Naive B cell (primary cell): ENCODE measurements at places on chromosomes 4 and X.
A peak's percentile ranks its signal among the peaks of the same experiment; 100 is the strongest.

GRCh38 chrX:34849371-34849770, 93.2 kb upstream of the FAM47B start:
- no peaks in the 10 kb centered on the region for H3K27me3 ChIP-seq
- no peak overlapping the region for H3K27ac ChIP-seq
- H3K4me3 ChIP-seq: no peak overlapping the region

DNA sequence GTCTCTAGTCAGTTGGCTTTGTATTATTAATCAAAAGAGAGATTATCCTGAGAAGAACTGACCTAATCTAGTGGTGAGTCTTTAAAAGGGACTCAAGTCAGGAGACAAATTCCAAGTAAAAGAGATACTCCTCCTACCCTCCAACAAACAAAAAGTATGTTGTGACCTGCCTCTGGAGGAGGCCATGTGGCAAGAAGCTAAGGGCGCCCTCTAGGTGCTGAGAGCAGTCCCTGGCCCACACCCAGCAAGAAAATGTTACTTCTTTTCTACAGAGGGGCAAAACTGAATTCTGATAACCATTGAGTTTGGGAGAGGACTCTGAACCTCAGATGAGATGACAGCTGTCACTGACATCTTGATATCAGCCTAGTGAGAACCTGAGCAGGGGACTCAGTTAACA, 953.6 kb upstream of the AGA start:
- H3K27me3 ChIP-seq: no peaks in the 10 kb centered on the region
- no peaks in the 10 kb centered on the region for H3K4me1 ChIP-seq
- H3K4me3 ChIP-seq: no peak overlapping the region
- no peaks in the 10 kb centered on the region for H3K36me3 ChIP-seq
- DNase-seq: no peak
- H3K27ac ChIP-seq: no peak overlapping the region

DNA sequence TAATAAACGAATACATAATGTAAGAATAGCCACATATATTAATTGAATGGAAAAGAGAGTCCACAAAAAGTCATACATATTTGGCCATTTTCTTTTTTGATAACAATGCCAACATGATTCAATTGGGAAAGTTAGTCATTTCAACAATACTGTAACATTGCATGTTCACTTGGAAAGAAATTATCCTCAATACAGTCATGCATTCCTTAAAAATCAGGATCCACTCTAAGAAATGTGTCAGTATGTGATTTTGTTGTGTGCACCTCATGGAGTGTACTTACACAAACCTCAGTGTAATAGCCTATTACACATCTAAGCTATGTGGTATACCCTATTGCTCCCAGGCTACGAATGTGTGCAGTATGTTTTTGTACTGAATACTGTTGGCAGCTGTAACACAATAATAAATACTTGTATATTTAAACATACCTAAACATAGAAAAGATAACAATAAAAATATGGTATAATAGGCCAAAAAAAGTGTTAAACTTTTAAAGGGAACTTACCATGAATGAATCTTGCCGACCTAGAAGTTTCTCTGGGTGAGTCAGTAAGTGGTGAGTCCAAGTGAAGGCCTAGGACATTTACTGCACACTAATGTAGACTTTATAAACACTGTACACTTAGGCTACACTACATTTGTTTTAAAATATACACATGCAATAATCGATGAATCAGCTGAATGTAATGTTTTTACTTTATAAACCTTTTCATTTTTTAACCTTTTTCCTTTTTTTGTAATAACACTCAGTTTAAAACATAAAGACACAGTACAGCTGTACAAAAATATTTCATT, 806.8 kb downstream of the PCDH18 start:
- H3K4me1 ChIP-seq: no peaks in the 10 kb centered on the region
- H3K4me3 ChIP-seq: no peak overlapping the region
- DNase-seq: no peak
- H3K36me3 ChIP-seq: no peaks in the 10 kb centered on the region

GRCh38 chrX:39883666-39884065, 214.1 kb downstream of the BCOR start:
- H3K27me3 ChIP-seq: peaks cover 4% of the 10 kb centered on the region
- H3K36me3 ChIP-seq: no peaks in the 10 kb centered on the region
- H3K27ac ChIP-seq: no peak overlapping the region

GRCh38 chr4:36320117-36320896, 38.9 kb downstream of the DTHD1 start:
- no peak overlapping the region for H3K4me3 ChIP-seq
- peak overlapping the region; percentile 23 for H3K27ac ChIP-seq
- H3K36me3 ChIP-seq: no peaks in the 10 kb centered on the region
- DNase-seq: no peak
- peaks cover 48% of the 10 kb centered on the region for H3K4me1 ChIP-seq

DNA sequence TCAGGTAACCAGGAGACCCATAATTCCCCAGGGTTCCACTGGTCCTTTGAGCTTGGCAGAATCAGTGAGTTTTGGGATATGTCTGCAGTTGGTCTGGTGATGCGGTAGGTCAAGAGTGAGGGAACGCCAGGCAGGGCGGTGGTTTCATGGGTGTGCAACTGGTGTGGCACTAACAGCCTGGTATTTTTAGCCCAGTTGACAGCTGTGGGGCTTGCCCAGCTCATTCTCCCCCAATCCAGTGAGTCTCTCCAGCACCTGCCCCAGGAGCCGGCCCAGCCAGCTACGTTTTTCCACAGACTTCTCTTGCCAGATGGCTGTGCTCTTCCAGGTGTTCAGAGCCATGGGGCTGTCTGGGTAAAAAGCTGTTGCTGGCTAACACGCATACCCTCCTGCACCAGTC, 1019.9 kb downstream of the CCSER1 start:
- H3K4me3 ChIP-seq: no peak overlapping the region
- no peak for DNase-seq

- H3K27me3 ChIP-seq: no peaks in the 10 kb centered on the region
- H3K36me3 ChIP-seq: no peaks in the 10 kb centered on the region
- no peak overlapping the region for H3K4me3 ChIP-seq
- no peak overlapping the region for H3K27ac ChIP-seq
- no peak for DNase-seq
- H3K4me1 ChIP-seq: no peaks in the 10 kb centered on the region
Measured at GRCh38 chrX:36116222-36116621, 196.7 kb downstream of the CFAP47 start.

DNA sequence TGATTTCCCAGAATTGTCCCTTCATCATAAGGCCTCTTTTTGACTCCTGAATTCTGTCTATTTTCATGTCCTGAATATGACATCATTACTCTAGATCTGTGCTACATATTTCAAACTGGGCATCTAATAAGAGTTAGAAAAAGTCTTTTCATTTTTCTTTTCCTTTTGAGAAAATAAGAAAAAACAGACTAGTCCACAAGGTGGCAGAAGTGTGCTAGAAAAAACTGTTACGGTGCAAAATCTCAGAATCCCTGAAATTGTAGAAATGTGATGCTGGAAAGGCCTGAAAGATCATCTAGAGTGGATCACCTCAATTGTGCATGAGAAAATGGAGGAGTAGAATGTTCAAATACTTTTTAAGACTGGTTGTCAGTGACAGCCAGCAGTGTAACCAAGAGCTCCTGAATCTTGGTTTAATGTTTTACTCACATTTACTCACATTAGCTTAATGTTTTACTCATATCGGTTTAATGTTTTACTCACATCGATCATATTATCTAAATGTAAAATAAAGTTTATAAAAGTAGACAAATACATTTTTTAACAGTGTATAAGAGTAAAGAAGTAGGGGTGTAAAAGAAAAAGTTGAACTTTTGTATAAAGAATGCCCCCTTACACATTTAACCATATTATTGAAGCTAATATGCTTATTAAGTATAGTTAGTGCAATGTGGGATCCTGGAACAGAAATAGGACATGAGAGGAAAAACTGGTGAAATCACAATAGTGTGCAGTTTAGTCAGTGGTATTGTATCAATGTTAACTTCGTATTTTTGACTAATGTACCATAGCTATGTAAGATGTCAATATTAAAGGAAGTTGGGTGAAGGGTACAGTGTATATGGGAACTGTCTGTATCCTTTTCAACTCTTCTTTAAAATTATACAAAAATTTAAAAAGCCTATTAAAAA, 15.2 kb downstream of the ASB11 start:
- DNase-seq: no peak
- peaks cover 5% of the 10 kb centered on the region for H3K27me3 ChIP-seq
- no peaks in the 10 kb centered on the region for H3K4me1 ChIP-seq

GRCh38 chrX:45851434-45851991, 650.8 kb upstream of the DIPK2B start:
- no peaks in the 10 kb centered on the region for H3K36me3 ChIP-seq
- H3K4me3 ChIP-seq: peak overlapping the region; percentile 87
- H3K4me1 ChIP-seq: peaks cover 11% of the 10 kb centered on the region
- no peak overlapping the region for H3K27ac ChIP-seq
- peak; percentile 7 for DNase-seq

DNA sequence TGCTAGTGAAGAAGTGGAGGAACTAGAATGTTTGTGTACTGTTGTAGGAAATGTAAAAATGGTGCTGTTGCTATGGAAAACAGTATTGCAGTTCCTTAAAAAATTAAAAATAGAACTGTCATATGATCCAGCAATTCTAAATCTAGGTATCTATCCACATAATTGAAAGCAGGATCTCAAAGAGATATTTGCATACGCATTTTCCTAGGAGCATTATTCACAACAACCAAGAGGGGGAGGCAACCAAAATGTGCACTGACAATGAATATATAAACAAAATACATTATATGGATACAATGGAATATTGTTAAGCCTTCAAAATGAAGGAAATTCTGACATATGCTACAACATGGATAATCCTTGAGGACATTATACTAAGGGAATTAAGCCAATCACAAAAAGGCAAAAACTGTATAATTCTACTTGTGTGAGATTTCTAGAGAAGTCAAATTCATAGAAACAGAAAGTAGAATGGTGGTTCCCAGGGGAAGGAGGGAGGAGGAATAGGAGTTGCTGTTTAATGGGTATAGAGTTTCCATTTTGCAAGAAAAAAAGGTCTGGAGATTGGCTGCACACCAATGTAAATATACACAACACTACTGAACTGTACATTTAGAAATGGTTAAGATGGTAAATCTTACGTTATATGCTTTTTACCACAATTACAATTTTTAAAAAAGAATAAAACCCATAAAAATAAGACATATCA, 35.6 kb upstream of the KCNE5 start:
- peaks cover 15% of the 10 kb centered on the region for H3K36me3 ChIP-seq
- no peak overlapping the region for H3K4me3 ChIP-seq
- DNase-seq: no peak
- no peak overlapping the region for H3K27ac ChIP-seq
- no peaks in the 10 kb centered on the region for H3K27me3 ChIP-seq

GRCh38 chr4:8076023-8076422, 82.6 kb downstream of the ABLIM2 start:
- no peak overlapping the region for H3K27ac ChIP-seq
- no peaks in the 10 kb centered on the region for H3K4me1 ChIP-seq
- no peak for DNase-seq
- no peak overlapping the region for H3K4me3 ChIP-seq
- peaks cover 28% of the 10 kb centered on the region for H3K27me3 ChIP-seq

DNA sequence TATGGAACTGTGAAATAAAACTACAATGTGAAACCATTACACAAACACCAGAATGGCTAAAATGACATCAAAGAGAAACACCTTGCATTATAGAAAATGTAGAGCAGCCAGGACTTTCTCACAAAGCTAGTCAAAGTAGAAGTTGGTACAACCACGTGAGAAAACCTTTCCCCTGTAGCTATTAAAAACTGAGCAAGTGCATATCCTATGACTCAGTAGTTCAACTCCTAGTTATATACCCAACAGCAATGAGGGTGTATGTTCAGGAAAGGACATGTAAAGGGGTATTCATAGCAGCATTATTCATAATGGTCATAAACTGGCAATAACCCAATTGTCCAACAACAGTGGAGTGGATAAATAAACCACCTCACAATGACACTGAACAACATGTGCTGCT, 177.5 kb upstream of the NUDT10 start:
- no peak overlapping the region for H3K4me3 ChIP-seq
- H3K36me3 ChIP-seq: no peaks in the 10 kb centered on the region
- DNase-seq: no peak
- no peaks in the 10 kb centered on the region for H3K4me1 ChIP-seq
- H3K27me3 ChIP-seq: no peaks in the 10 kb centered on the region
- no peak overlapping the region for H3K27ac ChIP-seq

DNA sequence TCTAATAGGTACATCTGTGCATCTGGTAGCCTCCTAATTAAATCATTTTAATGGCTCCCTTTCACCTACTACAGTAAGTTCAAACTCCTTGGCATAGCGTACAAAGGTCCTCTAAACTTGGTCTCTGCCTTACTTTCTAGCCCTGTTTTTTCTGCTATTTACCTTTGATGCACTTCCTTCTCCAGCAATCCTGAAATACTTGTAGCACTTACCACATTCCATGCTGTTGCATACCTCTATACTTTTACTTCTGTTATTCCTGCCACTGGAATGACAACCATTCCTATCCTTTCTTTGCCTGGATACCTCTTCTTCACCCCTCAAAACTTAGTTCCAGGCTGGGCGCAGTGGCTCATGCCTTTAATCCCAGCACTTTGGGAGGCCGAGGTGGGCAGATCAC, 56.6 kb upstream of the LHFPL1 start:
- no peaks in the 10 kb centered on the region for H3K36me3 ChIP-seq
- H3K27me3 ChIP-seq: peaks cover 8% of the 10 kb centered on the region
- H3K4me1 ChIP-seq: peaks cover 13% of the 10 kb centered on the region
- DNase-seq: no peak
- H3K27ac ChIP-seq: peak overlapping the region; percentile 1

- no peak overlapping the region for H3K4me3 ChIP-seq
- no peaks in the 10 kb centered on the region for H3K36me3 ChIP-seq
- no peak for DNase-seq
- no peak overlapping the region for H3K27ac ChIP-seq
- peaks cover 15% of the 10 kb centered on the region for H3K4me1 ChIP-seq
- no peaks in the 10 kb centered on the region for H3K27me3 ChIP-seq
Measured at GRCh38 chr4:15890246-15890829, 48.2 kb downstream of the FGFBP1 start.

DNA sequence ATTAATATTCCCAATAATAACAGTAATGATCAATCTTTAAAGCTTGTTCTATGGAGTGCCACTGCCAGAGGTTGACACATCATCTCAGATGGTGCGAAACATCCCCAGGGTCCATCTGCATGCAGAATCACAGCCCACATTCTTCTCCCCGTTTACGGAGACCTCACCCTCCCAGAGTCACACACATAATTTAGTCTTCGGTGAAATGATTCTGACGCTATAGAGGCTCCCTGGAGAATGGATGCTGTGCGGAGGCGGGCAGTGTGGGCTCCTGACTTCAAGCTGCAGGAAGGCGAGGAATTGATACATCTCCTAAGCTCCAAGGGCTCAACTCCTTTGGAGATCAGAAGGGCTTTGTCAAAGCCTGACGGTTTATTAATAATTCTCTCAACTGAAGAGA, 11.0 kb upstream of the ARHGAP36 start:
- no peaks in the 10 kb centered on the region for H3K4me1 ChIP-seq
- no peak overlapping the region for H3K27ac ChIP-seq
- no peak overlapping the region for H3K4me3 ChIP-seq
- no peaks in the 10 kb centered on the region for H3K36me3 ChIP-seq
- H3K27me3 ChIP-seq: peaks cover 46% of the 10 kb centered on the region

GRCh38 chr4:169024762-169025161, 14.7 kb upstream of the CBR4 start:
- peaks cover 13% of the 10 kb centered on the region for H3K27me3 ChIP-seq
- no peak overlapping the region for H3K27ac ChIP-seq
- DNase-seq: no peak
- H3K4me3 ChIP-seq: no peak overlapping the region

- no peak overlapping the region for H3K4me3 ChIP-seq
- peaks cover 4% of the 10 kb centered on the region for H3K27me3 ChIP-seq
- no peaks in the 10 kb centered on the region for H3K36me3 ChIP-seq
- no peak for DNase-seq
- H3K4me1 ChIP-seq: no peaks in the 10 kb centered on the region
Measured at GRCh38 chrX:119069762-119070161, 3.0 kb upstream of the CT47C1 start.
